ENCODE measurements at places on chromosomes 3 and 15.

DNA sequence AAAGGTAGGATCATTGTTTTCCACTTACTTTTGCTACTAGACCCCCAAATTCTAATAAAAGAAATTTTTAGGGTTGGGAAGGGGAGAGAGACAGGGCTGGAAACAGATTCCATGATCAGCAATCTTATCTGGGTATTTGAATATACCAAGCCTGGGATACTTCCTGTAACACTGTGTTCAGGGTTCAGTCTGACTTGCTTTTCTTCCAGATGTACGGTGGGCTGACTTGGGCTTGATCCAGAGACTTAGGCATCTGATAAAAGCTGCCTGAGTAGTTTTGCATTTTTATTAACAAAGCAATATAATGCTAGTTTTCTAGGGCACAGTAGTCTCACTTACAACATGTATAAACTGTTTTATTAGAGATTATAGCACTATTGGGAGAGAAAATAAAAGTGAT, 49.2 kb downstream of the KCNMB2 start:
- DNase-seq = no peak

GRCh38 chr3:38131621-38132369, 5.1 kb downstream of the ACAA1 start:
- peak; percentile 76 for DNase-seq

DNA sequence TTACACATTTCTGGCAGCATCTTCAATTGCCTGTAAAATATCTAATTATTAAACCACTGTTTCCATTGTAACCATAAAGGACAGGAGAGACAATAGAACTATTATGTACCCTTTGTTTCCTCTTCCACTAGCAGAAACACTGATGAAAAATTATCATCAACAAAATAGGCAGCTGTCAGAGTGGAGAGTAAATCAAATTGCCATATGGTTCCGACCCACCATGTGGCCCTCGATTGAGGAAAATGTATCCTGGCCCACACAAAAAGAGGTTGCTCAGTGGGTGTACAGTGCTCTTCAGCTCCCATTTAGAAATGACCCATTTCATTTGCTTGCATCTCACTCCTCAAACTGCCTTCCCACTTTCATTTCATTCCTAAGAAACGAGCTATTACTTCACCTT, 570.6 kb upstream of the UBE2E2 start:
- no peak for DNase-seq

- no peak for DNase-seq
Measured at GRCh38 chr15:84740691-84741090, 7.7 kb upstream of the ZNF592 start.

GRCh38 chr3:129608087-129608935, 1.8 kb upstream of the PLXND1 start:
- DNase-seq = peak; percentile 46

DNA sequence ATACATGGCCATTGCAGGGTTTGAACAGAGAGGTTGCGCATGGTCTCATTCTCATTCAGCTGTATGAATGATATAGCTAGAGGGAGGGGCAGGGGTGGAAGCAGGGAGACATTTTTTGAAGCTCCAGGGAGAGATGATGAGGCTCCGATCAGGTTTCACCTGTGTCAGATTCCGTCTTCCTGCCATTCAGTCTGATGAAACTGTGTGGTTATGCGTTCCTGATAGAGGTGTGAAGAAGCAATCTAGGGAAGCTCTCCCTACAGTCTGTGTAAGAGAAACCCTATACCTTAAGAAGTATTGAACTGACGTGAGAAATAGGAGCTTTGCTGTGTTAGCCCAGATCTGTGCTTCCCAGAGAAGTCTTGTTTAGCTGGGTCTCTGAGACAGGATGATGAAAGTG, 171.9 kb upstream of the NDN start:
- DNase-seq = no peak

- no peak for DNase-seq
Measured at GRCh38 chr3:147934451-147935180, 525.5 kb downstream of the ZIC1 start.

- no peak for DNase-seq
Measured at GRCh38 chr3:151297429-151297828, 19.1 kb upstream of the P2RY14 start.

GRCh38 chr15:100721758-100722550, 119.6 kb downstream of the ASB7 start:
- peak; percentile 46 for DNase-seq

DNA sequence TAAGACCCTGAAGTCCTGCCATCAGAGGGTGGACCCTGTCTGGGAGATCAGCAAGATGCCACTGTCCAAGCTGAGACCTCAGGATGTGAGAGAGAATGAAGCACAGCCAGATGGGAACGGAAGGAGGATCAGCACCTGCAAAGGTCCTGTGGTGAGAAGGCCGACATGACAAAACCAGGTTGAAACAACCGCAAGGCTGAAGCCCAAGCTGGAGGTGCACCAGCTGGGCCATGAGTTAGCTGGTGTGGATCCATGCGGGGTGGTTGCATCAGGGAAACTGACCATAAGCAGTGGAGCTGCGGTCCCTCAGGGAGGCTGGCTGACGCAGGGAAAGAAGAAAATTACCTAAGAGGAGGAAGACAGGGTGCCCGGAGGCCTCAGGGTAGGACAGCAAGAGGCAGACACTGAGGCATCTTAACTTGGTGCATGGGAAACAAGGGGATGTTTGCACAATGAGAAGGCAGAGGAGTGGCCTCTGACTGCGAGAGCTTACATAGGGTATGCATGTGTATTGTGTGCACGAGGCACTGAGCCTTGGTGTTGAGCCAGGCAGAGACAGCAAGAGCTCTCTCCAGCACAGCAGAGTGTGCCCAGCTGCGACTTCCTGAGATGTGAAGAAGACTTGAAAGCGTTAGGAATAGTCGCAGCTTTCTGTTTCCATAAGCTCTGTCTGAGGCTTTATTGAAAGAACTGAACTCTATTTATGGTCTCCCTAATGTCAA, 497.7 kb downstream of the OCA2 start:
- DNase-seq = no peak

DNA sequence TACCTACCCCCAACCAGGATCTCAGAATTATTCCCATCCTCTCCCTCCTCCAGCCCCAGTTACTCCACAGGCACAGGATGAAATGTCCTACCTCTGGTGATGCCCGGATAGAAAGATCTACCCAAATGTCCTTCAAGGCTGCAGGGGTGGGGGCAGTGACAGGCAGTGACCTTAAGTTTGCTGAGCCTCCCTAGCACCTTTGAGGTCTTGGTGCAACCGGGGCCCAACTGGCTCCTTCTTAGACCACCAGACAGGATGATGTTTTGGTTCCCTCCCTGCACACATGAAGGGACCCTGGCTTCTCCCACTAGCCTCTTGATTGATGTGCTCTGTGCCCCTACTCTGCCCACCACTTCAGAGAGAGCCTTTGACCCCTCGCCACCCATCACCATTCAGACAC, 36.4 kb downstream of the EXOG start:
- DNase-seq = no peak

DNA sequence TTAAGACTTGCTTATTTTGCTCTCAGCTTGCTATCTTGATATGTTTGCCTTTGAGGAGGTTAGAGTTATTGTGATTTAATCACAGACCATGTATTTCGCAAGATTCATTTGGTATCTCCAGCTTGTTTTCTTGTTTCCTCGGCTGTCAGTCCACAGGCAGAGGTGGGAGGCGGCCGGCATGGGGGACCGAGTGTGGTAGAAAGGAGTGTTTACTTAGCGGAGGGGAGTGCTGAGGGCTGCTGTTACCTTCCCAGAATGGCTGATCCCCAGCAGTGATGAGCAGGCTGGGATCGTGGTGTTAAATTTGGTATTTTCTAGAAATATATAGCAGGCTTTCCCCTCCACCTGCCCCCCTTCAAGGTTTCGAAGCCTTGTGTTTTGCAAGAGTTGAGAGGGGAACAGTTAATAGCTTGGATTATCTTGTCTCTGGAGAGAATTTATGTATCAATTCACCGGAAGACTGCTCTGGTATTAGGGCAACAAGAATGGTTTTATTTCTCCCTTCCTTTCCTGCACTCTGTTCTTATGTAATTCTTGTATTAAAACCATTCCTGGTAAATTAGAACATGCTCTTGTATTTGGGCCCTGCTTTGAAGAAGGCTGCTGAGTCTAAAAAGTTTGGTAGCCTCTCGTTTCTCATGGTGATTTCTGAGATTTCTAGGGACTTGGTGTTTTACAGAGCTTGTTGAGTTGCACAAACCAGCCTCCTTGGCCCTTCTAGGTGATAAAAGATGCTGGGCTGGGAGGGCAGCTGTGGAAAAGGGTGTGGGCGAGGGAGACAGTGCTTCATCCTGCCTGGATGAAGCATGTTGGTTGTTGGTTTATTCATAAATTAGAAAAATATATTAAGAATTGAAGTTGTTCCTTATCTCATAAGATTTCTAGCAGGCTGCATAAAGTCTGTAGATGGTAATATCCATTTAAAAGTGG, 151.4 kb downstream of the IGF1R start:
- peak; percentile 15 for DNase-seq

GRCh38 chr3:110984456-110985250, 87.0 kb upstream of the NECTIN3 start:
- DNase-seq = no peak

GRCh38 chr3:151210676-151211381, 7.8 kb upstream of the GPR171 start:
- DNase-seq = peak; percentile 50

GRCh38 chr3:108171106-108171505, 51.1 kb downstream of the IFT57 start:
- DNase-seq = no peak

GRCh38 chr3:12985148-12985547, 88.1 kb downstream of the IQSEC1 start:
- DNase-seq = no peak

DNA sequence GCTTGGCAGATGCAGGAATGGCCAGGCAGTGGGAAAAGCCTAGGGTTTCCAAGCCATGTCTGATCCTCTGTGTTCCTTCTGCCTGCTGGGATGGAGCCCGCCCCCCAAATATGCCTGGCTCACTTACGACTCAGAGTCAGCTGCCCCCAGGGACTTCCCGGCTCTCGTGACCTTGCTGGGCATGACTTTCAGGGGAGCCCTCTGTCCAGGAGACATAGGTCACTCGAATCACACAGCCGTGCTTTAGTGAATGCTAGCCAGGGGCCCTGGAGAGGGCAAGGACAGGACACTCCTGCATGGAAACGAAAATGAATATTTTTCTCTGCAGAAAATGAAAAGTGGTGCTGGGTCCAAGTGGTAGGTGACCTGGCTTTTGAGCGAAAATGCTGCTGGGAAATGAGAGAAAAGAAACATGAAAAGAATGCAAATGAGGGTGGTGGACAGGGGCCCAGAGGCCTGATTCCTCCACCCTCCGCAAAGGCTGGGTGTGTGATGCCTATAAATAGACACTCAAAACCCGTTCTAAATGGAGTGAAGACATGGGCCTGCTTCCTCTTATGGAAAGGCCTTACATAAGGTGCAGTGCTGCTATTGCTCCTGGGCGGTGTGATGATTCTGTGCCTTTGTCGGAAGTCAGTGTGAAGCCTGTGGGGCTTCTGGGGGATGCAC, 107.4 kb downstream of the APBA2 start:
- DNase-seq = no peak

DNA sequence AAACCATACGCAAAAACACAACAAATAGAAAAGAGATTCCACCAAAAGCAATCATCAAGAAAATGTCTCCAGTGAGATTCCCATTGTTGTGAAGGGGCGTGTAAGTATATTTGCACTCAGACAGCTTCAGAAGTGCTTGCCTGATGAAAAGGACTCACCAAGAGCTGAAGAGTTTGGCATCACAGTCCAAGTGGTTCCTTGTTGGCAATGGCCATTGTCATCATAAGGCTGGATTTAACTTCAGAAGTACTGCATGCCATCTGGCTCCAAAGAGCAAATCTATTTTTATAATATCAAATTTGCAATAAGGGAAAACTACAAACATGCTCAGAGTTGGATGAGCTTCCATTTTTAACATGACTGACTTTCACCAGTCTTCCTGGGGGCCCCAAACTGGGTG, 505.3 kb upstream of the NR2F2 start:
- DNase-seq = no peak

- DNase-seq = no peak
Measured at GRCh38 chr3:138835397-138835757, 649 bp upstream of the PIK3CB start.

- DNase-seq = no peak
Measured at GRCh38 chr15:35728219-35728940, 182.4 kb upstream of the DPH6 start.

DNA sequence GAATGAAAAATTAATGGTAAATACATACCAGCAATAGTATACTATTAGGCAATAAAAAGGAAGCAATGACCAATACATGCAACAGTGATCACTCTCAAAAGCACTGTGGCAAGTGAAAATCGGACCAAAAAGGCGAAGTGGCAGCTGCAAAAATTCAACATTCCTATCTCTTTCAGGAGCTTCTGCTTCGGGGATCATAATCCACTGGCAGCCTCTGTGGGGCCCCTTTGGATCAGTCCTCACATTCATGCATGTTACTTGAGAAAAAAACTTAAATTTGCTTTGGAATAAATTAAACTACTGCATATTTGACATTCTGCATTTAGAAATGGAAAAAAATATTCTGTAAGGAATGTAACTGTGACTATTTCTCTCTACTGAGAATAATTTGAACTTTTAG, 425.6 kb downstream of the NR2F2 start:
- DNase-seq = no peak

DNA sequence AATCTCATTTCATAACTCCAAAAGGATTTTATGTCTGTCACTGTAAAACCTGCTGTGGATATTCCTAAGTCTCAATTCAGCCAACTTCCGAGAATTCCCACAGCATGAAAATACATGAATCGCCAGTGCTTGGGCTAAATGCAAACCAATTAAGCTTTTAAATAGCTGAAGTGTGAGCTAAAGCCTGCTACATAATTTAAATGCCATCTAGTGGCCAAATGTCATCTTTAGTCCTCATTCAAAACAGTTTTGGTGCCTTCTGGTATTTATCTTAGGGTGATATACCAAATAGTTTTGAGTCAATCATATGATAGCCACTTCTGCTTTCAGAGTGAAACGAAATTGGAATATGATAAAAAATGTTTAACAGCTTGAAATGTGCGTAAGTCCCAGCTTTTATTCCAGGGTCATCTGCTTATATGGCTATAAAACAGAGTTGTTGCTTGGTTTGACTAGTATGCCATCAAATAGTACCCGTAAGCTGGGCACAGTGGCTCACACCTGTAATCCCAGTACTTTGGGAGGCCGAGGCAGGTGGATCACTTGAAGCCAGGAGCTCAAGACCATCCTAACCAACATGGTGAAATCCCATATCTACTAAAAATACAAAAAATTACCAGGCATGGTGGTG, 41.8 kb upstream of the CCNL1 start:
- peak; percentile 78 for DNase-seq

GRCh38 chr3:71577011-71577410, 6.5 kb downstream of the FOXP1 start:
- peak; percentile 25 for DNase-seq

GRCh38 chr3:19065027-19065426, 83.3 kb upstream of the KCNH8 start:
- peak; percentile 36 for DNase-seq

DNA sequence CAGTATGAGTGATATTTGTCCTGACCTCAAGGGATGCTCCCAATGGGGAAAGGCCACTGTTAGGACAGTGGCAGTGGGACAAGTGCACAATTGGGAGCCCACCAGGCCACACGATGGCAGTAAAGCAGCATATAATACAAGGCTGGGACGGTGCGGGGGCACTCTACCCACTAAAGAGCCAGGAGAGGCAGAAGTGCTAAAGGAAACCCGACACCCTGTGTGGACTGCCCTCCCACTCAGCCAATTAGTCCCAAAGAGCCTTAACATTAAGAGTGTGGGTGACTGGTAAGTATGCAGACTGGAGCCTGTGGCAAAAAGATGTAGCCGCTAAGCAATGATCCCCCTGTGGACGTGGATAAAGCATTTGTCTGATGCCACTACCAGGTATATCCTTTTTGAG, 8.2 kb upstream of the ZNF589 start:
- DNase-seq = peak; percentile 93

- no peak for DNase-seq
Measured at GRCh38 chr3:7999384-7999783, 502.2 kb upstream of the LMCD1 start.

All from OCI-M1 (cell line).